Effector CD8-positive, alpha-beta T cell (primary cell): ENCODE measurements at places on chromosomes 13 and 19.

GRCh38 chr13:50224534-50224933 is 209.3 kb downstream of the KCNRG start:
- no peak for DNase-seq

- DNase-seq = no peak
Observed at GRCh38 chr19:30426864-30427263, 54.7 kb downstream of the ZNF536 start.

GRCh38 chr13:45410001-45410400 is 8.2 kb downstream of the SLC25A30 start:
- DNase-seq = no peak

- no peak for DNase-seq
Observed at GRCh38 chr13:98254513-98254912, 77.4 kb upstream of the RNF113B start.

DNA sequence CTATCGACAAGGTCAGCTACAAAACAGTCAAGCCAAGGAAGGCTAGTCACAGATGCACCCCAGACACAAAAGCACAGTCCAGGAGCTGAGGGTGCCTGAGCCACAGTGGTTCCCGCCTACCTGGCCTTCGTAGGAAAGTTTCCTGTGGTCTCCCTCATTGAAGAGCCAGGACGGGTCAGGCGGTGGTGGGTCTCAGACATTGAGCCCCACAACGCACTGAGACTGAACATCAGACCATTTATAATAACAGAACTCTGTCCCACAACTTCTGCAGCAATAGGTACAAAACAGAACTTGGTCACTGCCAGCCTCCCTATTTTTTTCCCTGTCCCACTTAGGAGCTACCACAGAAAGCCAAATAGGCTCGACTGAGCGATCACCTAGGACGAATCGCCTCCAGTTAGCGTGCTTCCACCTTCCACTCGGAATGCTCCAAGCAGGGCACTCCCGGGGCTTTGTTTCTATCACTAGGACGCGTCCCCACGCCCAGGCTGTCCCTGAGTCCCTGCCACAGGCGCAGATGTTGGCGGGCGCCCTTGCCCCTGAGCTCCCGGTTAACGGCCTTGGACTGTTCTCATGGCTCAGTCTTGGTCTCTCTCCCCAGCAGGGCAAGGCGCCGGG is 640 bp upstream of the ZNF544 start:
- no peak for DNase-seq
